Kidney epithelial cell (primary cell): ENCODE measurements at places on chromosomes 3 and 15. TPM values are rescaled to one million over a fixed set of nuclear protein-coding genes. Genes with fewer than 3 reads are reported as not detected.

GOLGA8J gene
- not detected in 2 replicates for total RNA-seq

FETUB gene
- total RNA-seq: not detected in 2 replicates

CORO2B gene
- total RNA-seq: 17.9 and 19.8 TPM in 2 replicates

ROBO1 gene
- total RNA-seq: 31.7 and 38.2 TPM in 2 replicates

IMPG2 gene
- total RNA-seq: 0.07 and 0.17 TPM in 2 replicates

CACNA2D2 gene
- total RNA-seq: 0.21 and 0.55 TPM in 2 replicates

FYCO1 gene
- 26.7 and 32.2 TPM in 2 replicates for total RNA-seq

SLC25A36 gene
- total RNA-seq: 63.8 and 75.0 TPM in 2 replicates

CFAP92 gene
- total RNA-seq: 0.50 and 1.7 TPM in 2 replicates

COL8A1 gene
- total RNA-seq: 24.4 TPM in 2 replicates

IFT57 gene
- total RNA-seq: 17.9 and 29.6 TPM in 2 replicates

ACVR2B gene
- total RNA-seq: 16.1 and 18.7 TPM in 2 replicates

CCDC39 gene
- 0.07 and 0.13 TPM in 2 replicates for total RNA-seq

CRYGS gene
- total RNA-seq: 1.8 and 2.7 TPM in 2 replicates

PLSCR5 gene
- not detected in 2 replicates for total RNA-seq

- no peak for DNase-seq
Observed at GRCh38 chr15:69531665-69532027, 79.0 kb downstream of the RPLP1 start.

GRCh38 chr3:184757022-184757651 lies 45.3 kb upstream of the MAGEF1 start:
- DNase-seq: no peak

GRCh38 chr15:74333662-74334061 lies 33.8 kb downstream of the CYP11A1 start:
- no peak for DNase-seq

DNA sequence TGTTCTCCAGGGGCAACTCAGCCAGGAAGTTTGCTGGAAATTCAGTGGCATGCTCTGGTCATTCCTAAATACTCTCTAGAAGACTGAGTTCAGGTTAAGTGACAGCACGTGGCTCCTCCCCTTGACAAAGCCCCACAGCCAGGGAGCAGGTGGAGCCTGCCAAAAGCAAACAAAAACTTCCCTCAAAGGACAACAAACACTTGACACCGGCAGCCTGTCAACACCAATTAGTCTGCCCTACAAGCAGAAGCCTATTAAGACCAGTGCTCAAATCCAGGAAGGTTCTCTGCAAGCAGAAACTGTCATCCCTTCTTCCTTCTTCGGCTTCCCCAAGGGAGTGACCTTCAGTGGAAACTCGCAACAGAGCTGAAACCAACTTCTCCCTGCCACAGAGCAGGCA lies 5.0 kb downstream of the MEX3B start:
- DNase-seq: no peak

DNA sequence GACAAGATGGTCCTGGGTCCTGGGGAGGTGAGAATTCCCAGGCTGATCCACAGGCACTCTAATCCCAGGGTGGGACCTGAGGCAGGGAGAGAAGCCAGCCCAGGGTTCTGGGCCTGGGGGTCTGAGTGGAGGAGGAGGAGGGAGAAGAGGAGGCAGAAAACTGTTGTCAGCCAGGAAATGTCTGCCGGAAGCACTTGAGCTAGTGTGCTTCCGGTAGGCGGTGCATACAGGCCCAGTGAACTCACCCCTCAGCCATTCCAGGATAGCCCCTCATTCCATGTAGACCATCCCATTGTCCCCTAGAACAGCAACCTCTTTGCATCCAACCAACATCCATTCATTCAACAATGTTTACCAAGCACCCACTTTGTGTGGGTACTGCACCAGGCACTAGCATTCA lies 47.9 kb upstream of the LCTL start:
- DNase-seq: no peak

DNA sequence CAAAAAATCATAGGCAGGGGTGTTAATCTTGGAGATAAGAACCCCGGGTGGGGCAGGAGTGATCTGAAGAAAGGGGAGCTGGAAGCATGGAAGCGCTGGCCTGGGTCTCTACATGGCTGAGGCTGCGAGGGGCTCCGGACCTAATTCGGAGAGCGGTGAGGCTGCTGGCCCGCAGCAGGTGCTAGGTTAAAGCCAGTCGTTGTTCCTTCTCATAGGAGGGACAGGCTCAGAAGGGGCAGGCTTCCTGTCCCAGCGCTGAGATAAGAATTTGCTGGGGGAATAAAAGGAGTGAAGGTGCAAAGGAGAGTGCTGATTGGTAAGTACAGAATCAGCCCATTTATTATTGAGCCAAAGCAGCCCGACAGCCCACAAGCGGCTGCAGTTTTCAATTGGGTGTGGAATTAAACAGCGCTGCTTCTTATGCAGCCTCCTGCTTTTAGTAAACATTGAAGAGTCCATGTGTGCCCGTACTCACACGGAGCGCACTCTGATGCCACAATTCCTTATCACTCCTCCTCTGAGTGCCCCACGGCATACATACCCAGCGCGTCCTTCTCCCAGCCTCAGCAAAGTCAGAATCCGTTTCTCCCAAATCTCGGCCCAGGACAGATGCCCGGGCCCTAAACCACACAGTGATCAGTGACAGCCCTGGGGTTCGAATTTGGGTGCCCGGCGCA lies 17.1 kb downstream of the CHST13 start:
- no peak for DNase-seq

DNA sequence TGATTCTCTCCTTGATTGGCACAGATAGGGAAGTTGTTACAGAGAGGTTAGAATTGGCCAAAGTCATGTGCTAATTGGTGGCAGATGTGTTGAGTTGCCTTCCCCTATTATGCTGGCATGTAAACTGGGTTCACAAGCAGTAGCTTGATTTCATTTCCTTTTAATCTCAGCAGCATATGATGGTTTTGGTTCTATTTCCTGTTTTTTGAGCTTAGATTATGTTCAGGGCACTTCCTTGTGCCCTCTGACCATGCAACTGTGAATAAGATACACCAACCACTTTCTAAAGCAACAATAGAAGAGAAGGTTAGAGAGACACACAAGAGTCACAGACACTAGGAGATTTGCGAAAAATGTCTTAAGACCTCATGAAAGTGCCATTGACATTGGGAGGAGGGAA lies 16.5 kb downstream of the HPS3 start:
- no peak for DNase-seq

DNA sequence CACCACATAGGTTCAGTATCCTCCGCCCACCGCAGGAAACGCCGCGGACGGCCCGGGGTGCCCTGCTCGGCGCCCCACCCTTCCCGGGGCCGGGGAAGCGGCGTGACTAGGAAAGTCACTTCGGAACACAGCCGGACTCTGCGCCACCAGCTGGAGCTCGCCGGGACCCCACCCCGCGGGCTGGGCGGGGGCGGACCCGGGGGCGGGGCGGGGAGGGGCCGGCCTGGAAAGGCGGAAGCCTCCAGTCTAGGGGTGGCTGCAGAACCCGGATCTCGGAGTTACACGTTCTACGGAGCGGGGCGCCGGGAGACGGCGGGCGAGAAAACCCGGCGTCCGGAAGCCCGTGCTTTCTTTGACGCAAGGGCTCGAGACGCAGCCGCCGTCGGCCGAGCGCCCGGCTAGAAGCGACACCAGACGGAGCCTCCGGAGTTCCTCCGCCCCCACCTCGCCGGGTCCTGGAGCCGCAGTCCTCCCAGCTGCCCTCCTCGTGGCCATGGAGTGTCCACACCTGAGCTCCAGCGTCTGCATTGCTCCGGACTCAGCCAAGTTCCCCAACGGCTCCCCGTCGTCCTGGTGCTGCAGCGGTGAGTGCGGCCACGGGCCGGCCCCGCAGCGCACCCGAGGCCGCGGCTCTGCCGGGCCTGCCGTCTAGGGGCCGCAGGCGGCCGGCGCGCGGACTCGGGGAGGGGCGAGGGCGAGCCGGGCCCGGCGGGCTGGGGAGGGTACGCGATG lies at the start of gene USP3:
USP3 (plus strand) TSS at position 347 of the 732 bp plus-strand sequence; CDS start at position 494, 147 bp downstream.
- no peak for DNase-seq

GRCh38 chr3:54237109-54237508 lies 114.8 kb downstream of the CACNA2D3 start:
- DNase-seq: no peak

- DNase-seq: no peak
Observed at GRCh38 chr15:98493966-98494511, 154.3 kb upstream of the IGF1R start.

DNA sequence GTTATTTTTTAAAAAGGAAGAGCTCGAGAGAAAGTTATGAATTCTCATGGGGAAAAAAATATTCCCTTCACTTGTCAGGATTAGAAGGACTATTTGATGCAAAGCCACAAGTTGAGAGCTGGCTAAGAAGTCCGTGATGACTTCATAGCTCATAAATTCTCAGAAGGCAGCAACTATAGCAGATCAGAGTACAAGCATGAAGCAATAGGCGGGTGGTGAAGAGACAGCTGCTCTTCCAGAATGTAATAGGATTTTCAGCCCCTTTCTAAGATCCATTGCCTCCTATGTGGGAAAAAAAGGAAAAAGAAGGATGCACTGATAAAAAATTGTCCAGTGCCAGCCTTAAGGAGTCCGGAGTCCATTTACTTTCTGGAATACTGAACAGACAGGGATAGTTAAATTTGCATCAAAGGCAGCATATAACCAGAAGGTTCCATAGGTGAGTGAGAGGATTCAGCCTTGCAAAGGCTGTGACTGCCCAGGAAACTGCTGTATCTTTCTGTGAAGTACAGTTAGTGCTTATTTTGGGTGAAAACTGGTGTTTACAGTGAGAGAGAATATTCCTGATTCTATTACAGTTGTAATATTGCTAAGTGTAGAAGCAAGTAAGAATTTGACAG lies 929.5 kb upstream of the ALCAM start:
- peak; percentile 63 for DNase-seq

GRCh38 chr3:151347432-151347831 lies 18.1 kb upstream of the P2RY13 start:
- no peak for DNase-seq

- no peak for DNase-seq
Observed at GRCh38 chr3:40178012-40178594, 131.4 kb upstream of the EIF1B start.

DNA sequence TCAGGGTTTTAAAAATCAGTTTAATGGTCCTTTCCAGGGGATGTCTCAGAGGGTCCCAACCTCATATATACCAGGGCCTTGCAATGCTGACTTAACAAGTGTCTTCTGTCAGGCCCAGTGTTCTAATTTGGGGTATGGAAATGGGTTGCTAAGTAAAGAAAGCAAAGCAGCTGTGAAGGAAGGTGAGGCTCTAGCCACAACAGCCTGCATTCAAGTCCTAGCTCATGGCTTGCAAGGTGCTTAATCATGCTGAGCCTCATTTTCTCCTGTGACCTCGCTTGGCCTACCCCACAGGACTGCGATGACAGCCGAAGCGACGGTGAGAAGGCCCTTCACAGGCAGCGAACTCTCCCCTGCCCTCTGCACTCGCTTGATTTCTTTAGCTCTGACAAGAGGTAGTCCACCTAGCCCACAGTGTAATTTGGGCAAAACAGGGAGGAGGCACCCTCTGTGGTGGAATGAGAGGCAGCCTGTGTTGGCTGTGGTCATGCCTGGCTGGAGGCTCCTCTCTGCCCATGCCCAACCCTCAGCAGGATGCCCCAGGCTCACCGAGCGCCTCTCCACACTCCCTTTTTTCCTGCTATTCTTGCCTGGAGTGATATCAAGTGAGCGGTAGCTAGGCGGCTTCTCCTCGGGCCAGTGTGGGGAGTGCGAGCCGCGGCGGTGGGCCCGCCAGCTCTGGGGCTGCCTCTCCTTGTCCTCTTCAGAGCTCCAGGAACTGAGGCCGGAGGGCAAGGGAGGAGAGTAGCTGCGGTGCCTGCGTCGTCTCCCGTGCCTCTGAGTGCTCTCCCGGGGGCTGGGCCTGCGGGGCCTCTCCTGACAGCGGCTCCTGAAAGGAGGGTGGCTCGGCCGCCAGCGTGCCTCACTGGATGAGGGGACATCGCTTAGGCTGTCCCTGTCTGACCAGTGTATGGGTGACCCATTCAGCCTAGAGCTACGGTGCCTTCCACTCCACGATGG lies 29.2 kb downstream of the ILDR1 start:
- DNase-seq: no peak

- DNase-seq: no peak
Observed at GRCh38 chr3:128605091-128606046, 45.2 kb downstream of the RPN1 start.

- DNase-seq: no peak
Observed at GRCh38 chr15:51561271-51561670, 61.3 kb downstream of the DMXL2 start.

DNA sequence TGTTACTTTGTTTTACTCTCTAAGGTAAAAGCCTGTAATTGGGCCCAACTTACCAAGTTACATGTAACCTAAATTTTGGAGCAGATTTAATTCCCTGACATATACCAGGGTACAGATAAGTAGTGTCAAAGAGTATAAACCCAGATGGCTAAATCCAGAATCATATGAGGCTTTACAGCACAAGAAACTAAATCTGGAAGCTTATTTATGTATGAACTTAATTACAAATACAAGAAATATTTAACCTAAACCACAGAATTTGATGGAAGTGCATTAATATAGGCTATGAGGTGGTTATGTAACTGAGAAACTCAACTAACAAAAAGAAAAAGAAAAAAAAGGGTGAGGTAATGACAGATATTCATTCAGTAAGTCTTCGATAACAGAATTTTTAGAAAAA lies 930.2 kb upstream of the ALCAM start:
- no peak for DNase-seq

GRCh38 chr3:148512648-148513047 lies 185.1 kb upstream of the AGTR1 start:
- DNase-seq: no peak

- DNase-seq: no peak
Observed at GRCh38 chr3:181173227-181173626, 183.7 kb upstream of the DNAJC19 start.

- DNase-seq: no peak
Observed at GRCh38 chr15:29812384-29812694, 9.9 kb downstream of the TJP1 start.

DNA sequence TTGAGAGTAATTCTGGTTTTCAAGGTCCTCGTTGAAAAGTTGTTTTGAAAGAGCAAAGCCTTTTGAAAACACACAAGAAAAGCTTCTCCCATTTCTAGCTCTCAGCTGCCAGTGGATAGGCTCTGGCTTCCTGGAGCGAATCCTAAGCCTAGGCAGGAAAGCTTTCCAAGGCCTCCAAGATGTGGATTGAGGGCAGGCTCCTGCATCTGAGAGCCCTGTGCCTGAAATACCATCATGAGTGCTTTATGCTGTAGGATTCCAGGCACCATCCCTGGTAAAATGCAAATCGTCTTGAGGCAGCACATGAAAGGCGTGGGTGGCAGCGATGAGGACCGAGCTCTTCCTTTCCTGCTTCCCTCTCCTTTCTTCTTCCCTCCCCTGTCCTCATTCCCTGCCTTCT lies 60.7 kb upstream of the CORO2B start:
- DNase-seq: no peak

GRCh38 chr15:65412556-65412955 lies 10.2 kb downstream of the IGDCC4 start:
- DNase-seq: no peak

DNA sequence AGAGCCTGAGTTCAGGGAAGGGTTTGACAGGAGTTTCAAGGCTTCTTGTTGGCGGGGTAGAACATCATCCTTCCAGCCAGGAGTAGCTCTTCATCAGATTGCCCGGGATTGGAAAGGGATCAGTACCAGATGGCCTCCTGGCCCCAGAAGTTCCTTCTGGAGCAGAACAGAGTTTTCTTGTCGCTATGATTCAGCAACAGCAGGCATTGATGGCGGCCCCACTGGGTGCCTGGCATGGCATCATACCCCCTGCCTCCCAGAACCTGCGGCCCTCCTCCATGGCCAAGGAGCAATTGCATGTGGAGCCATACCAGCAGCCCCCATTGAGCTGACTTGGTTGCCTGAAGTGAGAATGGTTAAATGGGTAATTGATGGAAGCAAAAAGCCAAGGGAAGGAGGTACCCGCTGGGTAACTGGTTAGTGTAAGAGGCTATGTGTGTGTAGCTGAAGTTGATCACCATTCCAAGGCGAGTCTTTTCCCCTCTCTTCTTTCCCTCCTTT lies 305.6 kb downstream of the PTPRG start:
- DNase-seq: no peak
